Glomerular endothelial cell (primary cell): ENCODE measurements at places on chromosomes 7 and 10. TPM values are rescaled to one million over a fixed set of nuclear protein-coding genes. Genes with fewer than 3 reads are reported as not detected.

The MYL10 gene
- not detected in 2 replicates for total RNA-seq

The MACC1 gene
- total RNA-seq = 0.19 TPM in 1 of 2 replicates, not detected in the other

The TCERG1L gene
- total RNA-seq = not detected in 2 replicates

The ZNF777 gene
- total RNA-seq = 14.3 and 14.9 TPM in 2 replicates

The PRF1 gene
- not detected in 2 replicates for total RNA-seq

DNA sequence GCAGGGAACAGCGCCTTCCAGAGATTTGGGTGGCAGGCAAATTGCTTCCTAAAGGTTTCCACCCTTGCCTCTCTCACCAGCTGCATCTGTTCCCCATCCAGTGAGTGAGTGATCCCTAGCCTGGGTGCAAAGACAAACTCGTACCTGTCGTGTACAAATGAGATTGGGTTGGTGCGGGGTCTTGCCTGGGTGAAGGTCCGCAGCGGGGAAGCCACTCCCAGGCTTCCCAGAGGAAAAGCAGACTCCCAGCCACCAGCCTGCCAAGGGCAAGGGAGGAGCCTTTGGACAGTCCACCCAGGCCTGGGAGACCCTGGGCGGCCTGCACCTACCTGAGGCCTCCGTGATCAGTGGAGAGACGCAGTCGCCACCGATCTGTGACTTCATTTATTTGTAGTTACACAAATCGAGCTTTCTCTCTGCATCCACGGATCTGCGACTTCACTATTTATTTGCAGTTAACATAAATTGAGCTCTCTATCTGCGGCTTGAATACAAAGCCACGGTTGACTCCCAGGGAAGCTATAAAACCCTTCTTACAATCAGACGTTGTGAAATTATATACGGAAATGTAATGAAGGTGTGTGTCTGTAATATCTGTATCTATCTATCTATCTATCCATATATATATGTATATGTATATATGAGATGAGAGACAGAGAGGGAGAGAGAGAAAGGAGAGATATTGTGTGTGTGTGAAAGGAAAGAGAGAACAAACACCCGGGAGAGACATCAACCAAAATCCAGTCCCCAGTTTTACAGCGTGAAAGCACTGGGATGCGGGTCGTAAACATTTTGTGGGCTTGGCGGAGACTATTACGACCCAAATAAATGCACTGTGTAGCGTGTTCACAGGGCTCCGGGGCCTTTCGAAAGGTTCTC lies 3.0 kb upstream of the HOXA7 start:
- no peak for DNase-seq

The CPN1 gene
- not detected in 2 replicates for total RNA-seq

- DNase-seq = no peak
Measured at GRCh38 chr10:63833411-63834060, 312.3 kb downstream of the REEP3 start.

GRCh38 chr10:25261558-25261957 lies 86.8 kb downstream of the GPR158 start:
- DNase-seq = no peak

The MICALL2 gene
- total RNA-seq = 37.4 and 64.9 TPM in 2 replicates

The SGCE gene
- 87.5 and 93.9 TPM in 2 replicates for total RNA-seq

DNA sequence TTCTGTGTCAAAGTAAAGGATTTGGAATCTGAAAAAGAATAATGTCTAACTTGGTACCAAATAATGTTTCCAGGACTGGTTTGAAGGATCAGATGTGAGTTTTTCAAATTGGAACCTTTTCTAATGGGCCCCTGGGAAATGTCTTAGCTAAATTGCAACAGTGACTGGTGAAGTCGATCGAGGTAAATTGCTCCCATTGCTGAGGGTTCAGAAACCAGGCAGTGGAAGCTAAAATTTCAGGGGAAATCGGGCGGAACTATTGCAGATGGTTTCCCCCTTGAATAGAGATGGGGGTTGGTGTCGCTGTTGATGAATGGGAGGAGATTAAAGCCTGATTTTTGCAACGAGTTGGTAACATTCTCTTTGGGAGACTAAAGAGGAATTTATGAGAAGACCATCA lies 112.7 kb downstream of the SND1 start:
- DNase-seq = no peak

The PAX4 gene
- not detected in 2 replicates for total RNA-seq

The FAM20C gene
- 18.5 and 38.1 TPM in 2 replicates for total RNA-seq

The CFAP46 gene
- total RNA-seq = 1.9 and 3.2 TPM in 2 replicates

The CALN1 gene
- not detected in 2 replicates for total RNA-seq

- DNase-seq = no peak
Measured at GRCh38 chr7:42099470-42100155, 137.4 kb downstream of the GLI3 start.

DNA sequence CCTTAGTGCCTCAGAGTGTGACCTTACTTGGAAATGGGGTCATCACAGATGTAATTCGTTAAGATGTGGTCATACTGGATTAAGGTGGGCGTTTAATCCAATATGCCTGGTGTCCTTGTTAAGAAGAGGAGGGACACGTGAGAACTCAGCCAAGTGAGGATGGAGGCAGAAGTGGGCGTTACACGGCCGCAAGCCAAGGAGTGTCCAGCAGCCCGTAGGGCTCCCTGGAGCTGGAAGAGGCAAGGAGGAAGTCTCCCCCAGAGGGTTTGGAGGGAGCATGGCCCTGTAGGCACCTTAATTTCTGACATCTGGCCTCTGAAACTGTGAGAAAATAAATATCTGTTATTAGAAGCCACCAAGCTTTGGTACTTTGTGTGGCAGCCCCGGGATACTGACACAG lies 21.3 kb downstream of the DOCK1 start:
- DNase-seq = no peak

DNA sequence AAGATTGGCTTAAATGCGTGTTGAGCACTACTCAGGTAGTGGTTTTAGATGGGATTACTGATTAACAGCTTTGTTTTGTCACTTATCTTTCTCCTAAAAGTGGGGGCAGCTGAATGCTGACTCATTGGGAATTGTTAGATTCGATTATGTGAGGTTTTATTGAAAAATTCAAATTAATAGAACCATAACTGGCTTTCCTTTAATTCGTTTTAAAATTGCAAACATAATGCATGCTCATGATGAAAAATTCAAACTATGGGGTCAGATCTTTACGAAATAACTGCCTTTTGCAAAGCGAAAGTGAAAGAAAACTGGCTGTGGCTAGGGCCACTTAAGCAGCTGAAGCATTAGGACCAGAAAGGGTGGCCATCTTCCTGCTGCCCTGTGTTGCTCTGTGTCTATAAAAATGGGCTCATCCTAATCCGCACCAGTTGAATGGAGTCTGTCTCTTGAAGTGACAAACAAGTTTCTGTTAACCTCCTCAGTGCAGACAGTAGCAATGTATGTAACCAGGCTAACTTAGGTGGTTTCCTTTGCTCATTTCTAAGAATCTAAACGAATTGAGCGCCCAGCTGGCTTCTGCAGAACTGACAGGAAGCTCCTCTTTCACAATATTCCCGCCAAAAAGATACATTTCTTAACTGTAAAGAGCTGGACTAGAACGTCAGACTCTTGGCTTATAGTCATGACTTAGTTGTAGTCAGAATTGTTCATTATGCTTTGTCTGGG lies 27.8 kb downstream of the DENND10 start:
- no peak for DNase-seq

The LRIT1 gene
- not detected in 2 replicates for total RNA-seq

DNA sequence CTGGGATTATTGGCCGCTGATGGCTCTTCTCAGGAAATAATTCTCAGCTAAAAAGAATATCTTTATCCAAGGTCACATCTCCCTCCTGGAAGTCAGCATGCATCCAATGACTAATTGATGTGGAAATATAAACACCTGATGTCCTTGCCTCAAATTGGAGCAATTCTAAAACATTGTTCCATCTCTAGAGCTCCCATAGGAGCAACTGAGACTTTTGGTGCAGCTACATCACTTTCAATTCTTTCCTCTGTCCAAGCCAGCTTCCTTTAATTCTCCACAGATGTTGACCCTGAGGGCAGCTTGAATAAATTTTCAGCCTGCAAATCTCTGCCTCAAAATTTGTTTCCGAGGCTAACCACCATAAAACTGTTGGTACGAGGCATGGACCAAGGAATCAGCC lies 43.9 kb upstream of the KCND2 start:
- DNase-seq = no peak
